ENCODE measurements at places on chromosomes 3 and 15.

- DNase-seq: no peak
Observed at GRCh38 chr3:69675786-69676530, 63.3 kb upstream of the MITF start.

DNA sequence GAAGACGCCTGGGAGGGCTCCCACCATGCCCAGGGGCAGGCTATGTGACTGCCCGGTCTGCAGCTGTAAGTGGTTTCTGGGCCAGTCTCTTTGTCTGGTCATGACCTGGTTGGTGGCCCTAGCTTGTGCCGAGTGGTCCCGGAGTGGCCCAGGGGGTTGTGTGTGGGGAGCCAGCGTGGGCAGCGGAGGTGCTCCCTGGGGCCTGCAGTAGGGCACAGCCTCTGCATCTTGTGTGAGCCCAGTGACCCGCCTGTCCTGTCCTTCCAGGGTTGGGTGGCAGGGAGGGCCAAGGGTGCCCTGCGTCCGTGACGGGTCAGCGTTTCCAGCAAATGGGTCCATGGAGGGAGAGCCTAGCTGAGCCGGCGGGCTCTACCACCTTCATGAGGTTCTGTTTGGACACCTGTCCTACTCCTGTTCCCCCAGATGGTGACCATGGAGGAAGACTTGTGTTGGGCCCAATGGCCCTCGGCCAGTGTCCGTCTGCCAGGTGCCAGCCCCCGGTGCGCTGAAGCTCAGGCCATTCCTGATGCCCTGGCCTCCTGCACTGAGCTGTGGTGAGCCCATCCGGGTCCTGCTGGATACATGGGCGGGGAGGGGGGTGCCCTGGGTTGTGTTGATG lies 215.4 kb downstream of the SNRPN start:
- DNase-seq: no peak

DNA sequence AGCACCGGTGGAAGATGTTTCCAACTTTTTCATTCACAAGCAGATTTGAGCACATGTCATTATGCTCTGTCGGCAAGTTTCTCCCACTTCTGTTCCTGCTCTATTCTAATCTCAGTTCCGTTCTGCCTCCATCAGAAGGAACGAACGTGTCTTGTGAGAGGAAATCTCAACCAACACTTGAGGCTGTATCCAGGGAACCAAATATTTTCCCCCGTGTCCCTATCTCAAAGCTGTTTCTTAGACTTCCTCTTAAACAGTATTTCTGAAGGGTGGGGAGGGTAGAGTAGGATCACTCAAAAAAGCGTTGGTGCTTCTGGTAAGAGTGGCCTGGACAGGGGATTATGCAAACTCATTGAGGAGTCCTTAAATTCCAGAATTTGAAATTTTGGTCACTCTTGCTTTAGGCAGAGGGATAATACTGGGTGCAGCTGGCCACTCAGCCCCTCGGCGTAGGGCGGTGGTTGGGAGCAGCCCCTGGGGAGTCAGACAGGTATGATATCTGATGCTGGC lies 54.9 kb downstream of the FRMD4B start:
- DNase-seq: no peak

DNA sequence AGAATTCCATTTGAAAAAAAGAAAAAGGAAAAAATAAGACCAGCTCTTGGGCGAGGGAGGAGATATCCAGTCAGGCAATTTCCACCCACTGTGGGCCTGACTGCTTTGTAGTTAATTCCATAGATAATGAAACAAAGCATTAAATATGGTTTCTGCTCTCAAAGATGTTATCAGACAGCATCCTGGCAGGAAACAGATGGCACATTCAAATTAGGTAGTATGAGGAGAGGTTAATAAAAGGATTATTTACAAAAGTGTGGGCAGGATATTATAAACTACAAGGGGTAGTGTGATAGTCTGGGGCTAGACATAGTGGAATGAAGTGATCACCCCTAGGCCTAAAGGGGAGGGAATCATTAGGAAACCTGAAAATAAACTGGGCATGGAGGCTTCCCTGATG lies 193.2 kb downstream of the CLSTN2 start:
- DNase-seq: no peak

DNA sequence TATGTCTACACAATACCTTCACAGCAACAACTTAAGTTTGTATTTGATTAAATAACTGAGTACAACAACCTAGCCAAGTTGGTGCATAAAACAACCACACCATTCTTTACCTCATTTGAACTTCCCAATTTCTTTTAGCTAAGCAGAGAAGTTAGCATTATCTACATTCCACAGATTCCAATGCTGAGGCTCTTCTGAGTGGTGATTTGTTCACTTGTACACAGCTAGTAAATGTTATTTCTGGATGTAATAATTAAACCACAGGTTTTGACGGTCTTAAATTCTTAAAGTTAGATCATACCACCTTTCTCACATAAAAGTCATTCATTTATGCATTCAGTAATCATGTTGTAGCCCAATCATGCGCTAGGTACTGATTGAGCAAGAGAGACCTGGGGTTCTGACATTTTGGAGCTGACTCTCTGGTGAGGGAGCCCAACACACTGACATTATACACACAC lies 102.5 kb downstream of the SST start:
- no peak for DNase-seq

DNA sequence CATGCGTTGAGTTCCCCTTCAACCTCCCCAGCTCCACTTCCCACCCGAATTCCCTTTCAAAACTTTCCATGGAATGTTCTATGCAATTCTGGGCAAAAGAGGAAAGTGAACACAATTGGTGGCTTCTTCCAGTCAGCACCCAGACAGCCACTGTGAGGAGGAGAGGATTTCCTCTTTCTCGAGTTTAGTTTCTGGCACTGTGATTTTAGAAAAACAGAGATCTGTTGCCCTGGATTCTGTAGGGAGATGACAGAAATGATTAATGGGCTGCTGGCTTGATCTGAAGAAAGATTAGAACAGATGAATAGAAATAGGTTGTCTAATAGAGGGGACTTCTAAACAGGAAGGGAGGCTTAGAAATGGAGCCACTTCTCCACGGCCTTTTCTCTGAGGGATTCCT lies 172.0 kb downstream of the MCTP2 start:
- DNase-seq: no peak

GRCh38 chr15:25238126-25238525 lies 200.7 kb downstream of the UBE3A start:
- no peak for DNase-seq

Data from effector memory CD4-positive, alpha-beta T cell (primary cell).